AG09319 (cell line): ENCODE measurements at places on chromosomes 6 and 20.

GRCh38 chr20:31722257-31723068, at the start of gene BCL2L1:
BCL2L1 (minus strand) TSS chr20:31722868; CDS start chr20:31722218, 650 bp downstream.
- DNase-seq, result peak; percentile 63

DNA sequence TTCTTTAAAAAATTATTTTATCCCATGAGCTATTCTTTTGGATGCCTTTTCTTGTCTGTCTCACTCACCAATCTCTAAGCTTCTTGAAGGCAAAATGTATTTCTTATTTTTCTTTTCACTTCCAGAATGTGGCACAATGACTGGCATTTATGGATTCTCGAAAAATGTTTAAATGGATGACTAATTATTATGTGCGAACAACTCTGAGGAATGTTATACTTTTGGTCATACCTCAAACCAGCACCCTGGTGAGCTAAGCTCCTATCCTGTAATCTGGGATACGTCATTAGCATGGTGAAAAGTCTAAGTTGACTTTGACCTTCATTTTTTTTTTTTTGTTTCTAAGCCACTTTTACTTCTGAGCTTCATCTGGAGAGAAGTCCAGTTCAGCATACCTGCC, 214.0 kb upstream of the CEP162 start:
- no peak for DNase-seq

GRCh38 chr6:166419286-166419685, 36.5 kb upstream of the MPC1 start:
- no peak for DNase-seq

DNA sequence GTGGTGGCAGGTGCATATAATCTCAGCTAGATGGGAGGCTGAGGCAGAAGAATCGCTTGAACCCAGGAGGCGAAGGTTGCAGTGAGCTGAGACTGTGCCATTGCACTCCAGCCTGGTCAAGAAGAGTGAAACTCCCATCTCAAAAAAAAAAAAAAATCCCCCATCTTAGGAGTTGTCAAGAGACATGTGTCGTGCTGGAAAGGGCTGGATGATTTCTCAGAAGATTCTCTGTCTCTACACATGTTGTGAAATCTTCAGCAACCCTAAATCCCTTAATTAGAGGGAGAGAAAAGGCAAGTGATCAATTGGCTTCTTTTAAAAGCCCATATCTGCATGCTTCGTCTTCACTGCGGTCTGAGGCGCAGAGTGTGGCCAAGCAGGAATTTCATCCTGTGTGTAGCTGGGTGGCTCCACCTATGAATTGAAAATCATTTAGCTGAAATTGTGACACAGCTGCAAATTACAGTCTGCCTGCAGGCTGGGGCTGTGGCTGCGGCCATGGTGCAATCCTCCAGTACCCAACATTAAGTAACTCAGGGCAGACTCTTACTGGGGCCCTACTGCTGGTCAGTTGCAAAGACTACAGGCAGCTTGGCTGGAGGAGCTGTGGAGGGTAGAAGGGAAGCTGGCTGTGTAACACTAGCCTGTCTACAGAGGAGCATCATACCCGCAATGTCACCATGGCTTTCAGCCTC, 3.2 kb upstream of the TGM3 start:
- DNase-seq, result peak; percentile 50

DNA sequence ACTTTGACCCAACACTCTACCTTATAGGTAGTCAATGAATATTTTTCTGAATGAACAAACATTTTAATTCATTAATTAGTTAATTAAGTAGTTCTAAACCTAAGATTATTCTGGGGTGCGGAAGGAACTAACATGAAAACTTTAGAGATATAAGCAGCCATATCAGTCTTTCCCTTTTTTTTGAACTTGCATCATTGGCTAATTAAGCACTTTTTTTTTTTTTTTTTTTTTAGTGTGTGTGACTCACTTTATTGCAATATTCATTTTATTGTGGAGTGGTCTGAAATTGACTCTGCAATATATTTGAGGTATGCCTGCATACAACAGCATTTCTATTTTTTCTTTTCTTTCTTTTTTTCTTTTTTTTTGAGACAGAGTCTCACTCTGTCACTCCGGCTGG, 21.8 kb upstream of the AMD1 start:
- no peak for DNase-seq

- peak; percentile 1 for DNase-seq
These were observed 57.2 kb upstream of the IRAK1BP1 start for GRCh38 chr6:78810146-78810545.

DNA sequence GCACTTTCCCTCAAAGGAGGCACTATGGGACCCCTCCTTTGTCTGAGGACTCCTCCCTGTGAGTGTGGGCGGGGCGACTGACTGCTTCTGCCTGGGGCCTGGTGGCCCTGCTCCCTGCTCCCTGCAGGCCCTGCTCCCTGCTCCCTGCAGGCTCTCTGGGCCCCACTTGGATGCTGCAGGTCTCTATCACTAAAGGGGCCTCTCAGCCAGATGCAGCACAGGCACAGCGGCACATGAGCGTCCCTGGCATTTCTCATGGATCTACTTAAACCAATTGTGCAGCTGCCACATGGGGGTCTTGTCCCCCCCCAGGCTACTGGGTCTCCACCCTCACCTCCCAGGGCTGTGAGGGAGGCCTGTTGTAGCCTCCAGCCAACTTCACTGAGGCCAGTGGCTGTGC, 7.8 kb downstream of the EEF1A2 start:
- DNase-seq, result no peak

DNA sequence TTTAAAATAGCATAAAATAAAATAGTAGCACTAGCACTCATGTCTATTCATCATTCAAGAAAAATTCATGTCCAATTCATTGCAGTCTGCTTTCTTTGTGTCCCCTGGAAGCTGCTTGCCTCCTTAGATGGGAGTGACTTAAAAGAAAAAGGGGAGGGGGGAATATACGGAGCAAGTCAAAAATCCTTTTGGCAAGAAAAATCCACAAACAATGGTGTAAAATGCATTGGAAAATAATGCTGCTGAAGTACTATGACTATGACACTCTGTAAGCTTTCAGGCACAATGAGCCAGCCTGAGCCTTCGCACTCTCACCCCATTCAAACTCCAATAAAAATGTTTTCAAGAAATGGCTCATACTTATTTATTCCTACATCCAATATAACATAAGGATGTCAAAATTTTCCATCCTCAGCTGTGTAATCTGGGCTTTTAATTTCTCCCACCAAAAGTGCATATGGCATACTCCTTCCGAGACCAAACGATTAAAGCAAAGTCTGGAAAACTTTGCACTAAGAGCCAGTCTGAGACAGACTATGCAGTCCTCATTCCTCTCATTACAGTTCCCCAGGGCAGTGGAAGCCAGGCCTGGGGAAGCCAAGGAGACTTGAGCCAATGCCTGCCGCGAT, 790 bp downstream of the NEDD9 start:
- DNase-seq, result no peak

- no peak for DNase-seq
These were observed 23.3 kb downstream of the ATXN1 start for GRCh38 chr6:16737925-16738324.

- no peak for DNase-seq
These were observed 36.9 kb downstream of the SNX9 start for GRCh38 chr6:157859775-157860504.

GRCh38 chr20:48789185-48789668, 38.6 kb downstream of the PREX1 start:
- no peak for DNase-seq

- no peak for DNase-seq
These were observed 910.9 kb upstream of the MAP3K7 start for GRCh38 chr6:91497770-91498169.

DNA sequence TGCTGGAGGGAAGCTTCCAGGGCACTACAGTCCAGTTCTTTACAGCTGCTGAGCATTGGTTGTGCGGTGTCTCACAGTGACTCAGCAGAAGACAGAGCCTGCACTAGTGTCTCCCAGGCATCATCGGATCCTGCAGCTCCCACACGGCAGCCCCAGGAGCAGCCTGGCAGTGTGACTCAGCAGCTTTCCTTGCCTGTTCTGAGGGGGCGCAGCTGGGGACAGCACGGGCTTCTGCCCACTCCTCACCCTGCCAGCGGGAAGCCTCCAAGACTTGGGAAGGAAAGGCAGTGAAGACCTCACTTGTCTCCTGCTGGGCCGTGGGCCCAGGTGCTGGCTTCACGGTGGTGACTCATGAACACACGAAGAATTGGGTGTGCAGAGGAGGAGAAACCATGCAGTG, 165.4 kb downstream of the SYNDIG1 start:
- DNase-seq, result peak; percentile 64

DNA sequence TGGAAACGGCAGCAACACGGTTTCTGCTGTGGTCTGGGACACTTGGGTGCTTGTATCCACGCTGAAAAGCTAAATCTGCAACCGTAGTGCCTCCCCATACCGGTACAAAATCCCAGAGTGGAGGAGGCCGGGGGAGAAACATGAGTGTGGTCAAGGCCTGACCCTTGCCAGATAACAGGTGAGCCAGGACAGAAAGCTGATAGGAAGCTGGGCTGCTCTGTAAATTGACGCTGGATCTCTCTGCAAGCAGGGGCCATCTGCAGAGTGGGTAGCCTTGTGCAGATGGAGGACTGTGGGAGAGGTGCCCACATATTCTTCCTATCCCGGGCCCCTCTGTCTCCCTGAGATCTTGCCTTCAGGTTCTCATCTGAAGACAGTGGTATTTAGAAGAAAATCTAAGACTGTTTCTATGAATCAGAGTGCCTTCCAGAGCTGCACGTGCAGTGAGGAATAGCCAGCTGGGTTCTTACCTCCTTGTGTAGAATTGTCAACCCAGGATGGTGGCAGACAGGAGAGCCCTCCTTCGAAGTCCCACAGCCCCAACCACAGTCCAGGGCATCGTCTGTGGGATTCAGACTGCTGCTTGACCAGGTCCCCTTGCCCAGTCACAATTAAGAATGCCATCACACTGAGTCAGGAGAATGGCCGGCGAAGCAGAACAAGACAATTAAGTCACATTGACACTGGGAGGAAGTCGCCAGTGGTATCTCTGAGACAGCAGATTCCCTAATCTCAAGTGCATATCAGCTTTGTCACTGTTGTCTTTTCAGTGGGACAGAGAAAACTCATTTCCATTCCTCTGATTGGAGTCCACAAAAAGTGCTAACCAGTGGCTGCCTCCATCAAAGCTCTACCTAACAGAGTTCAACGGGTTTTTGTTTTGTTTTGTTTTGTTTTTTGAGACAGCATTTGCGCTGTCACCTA, 100.0 kb upstream of the RIPOR2 start:
- no peak for DNase-seq
